ENCODE measurements at places on chromosomes 4 and X. TPM values are rescaled to one million over a fixed set of nuclear protein-coding genes. Genes with fewer than 3 reads are reported as not detected.

SPIN2A gene
- 0.15 TPM for polyA plus RNA-seq

GRCh38 chrX:142238536-142238935 lies 33.4 kb upstream of the MAGEC2 start:
- DNase-seq = no peak
- H3K4me1 ChIP-seq = no peaks in the 10 kb centered on the region
- no peak overlapping the region for H3K4me3 ChIP-seq
- no peaks in the 10 kb centered on the region for H3K27me3 ChIP-seq

- no peaks in the 10 kb centered on the region for H3K4me1 ChIP-seq
- no peaks in the 10 kb centered on the region for H3K27me3 ChIP-seq
- no peak for DNase-seq
- no peaks in the 10 kb centered on the region for H3K36me3 ChIP-seq
- H3K4me3 ChIP-seq = no peak overlapping the region
- H3K27ac ChIP-seq = no peak overlapping the region
These were observed 293.8 kb upstream of the CTSO start for GRCh38 chr4:156247470-156247869.

GRCh38 chr4:185567381-185568376 lies 32.4 kb upstream of the PDLIM3 start:
- peak overlapping the region; percentile 45 for H3K27ac ChIP-seq
- H3K27me3 ChIP-seq = no peaks in the 10 kb centered on the region
- H3K36me3 ChIP-seq = no peaks in the 10 kb centered on the region
- H3K4me3 ChIP-seq = no peak overlapping the region
- no peaks in the 10 kb centered on the region for H3K4me1 ChIP-seq
- DNase-seq = no peak

Data from liver (tissue), 10 donors.